ENCODE measurements at places on chromosomes 2 and 18. TPM values are rescaled to one million over a fixed set of nuclear protein-coding genes. Genes with fewer than 3 reads are reported as not detected.

Gene STPG4
- not detected for total RNA-seq

Gene CCDC88A
- total RNA-seq = 126 TPM

Gene CHRND
- 0.17 TPM for total RNA-seq

Gene NOL4
- 13.7 TPM for total RNA-seq

Gene RBMS1
- total RNA-seq = 72.0 TPM

Gene FAP
- total RNA-seq = 23.2 TPM

Gene GALR1
- total RNA-seq = 3.2 TPM

Gene FBXO41
- total RNA-seq = 8.1 TPM

Gene GPD2
- total RNA-seq = 92.4 TPM

Gene CFC1
- total RNA-seq = 3.3 TPM

Gene CACNB4
- 62.9 TPM for total RNA-seq

Gene MC4R
- total RNA-seq = 6.6 TPM

Gene SERPINB11
- total RNA-seq = not detected

Gene PIEZO2
- 110 TPM for total RNA-seq

Gene CYTIP
- total RNA-seq = 5.9 TPM

Measured in spinal cord (tissue), 10 donors.